Forelimb muscle (tissue), 1 donor: ENCODE measurements at places on chromosomes 3 and 15. TPM values are rescaled to one million over a fixed set of nuclear protein-coding genes. Genes with fewer than 3 reads are reported as not detected.

ILDR1 gene
- polyA plus RNA-seq: 0.35 TPM

- DNase-seq: no peak
Measured at GRCh38 chr15:68301301-68301700, 23.8 kb downstream of the FEM1B start.

- no peak for DNase-seq
Measured at GRCh38 chr3:119510690-119511089, 12.3 kb downstream of the TIMMDC1 start.

KIF9 gene
- polyA plus RNA-seq: 7.3 TPM

CCR8 gene
- not detected for polyA plus RNA-seq

GOLGA6A gene
- polyA plus RNA-seq: 0.53 TPM

VIPR1 gene
- 1.6 TPM for polyA plus RNA-seq
